ENCODE measurements at places on chromosomes 11 and 22. TPM values are rescaled to one million over a fixed set of nuclear protein-coding genes. Genes with fewer than 3 reads are reported as not detected.
A peak's percentile ranks its signal among the peaks of the same experiment; 100 is the strongest.

Gene BTG4
- polyA plus RNA-seq: not detected

Gene OR4P4
- not detected for polyA plus RNA-seq

Gene ALDH3B1
- polyA plus RNA-seq: not detected

Gene MIOX
- not detected for polyA plus RNA-seq

GRCh38 chr11:10611979-10612862 lies 43.8 kb upstream of the LYVE1 start:
- no peak overlapping the region for H3K4me3 ChIP-seq
- DNase-seq: no peak
- no peaks in the 10 kb centered on the region for H3K36me3 ChIP-seq
- peaks cover 2% of the 10 kb centered on the region for H3K27me3 ChIP-seq
- no peak overlapping the region for H3K27ac ChIP-seq
- no peaks in the 10 kb centered on the region for H3K4me1 ChIP-seq

DNA sequence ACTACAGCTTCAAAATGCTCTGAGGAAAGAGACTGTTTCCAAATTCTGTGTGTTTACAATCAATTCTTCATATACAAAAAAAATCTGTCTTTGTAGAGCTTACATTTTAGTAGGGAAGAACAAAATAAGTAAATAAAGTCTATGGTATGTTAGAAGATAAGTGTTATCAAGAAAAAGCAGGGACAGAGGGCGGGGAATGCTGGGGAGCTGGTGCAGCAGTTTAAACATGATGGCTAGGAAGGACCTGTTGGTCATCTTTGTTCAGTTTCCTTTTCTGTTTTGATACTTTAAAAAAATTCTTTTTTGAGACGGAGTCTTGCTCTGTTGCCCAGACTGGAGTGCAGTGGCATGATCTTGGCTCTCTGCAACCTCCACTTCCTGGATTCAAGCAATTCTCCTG lies 16.1 kb downstream of the TMEM25 start:
- no peak overlapping the region for H3K27ac ChIP-seq
- H3K36me3 ChIP-seq: no peaks in the 10 kb centered on the region
- H3K4me3 ChIP-seq: no peak overlapping the region
- H3K27me3 ChIP-seq: no peaks in the 10 kb centered on the region
- DNase-seq: no peak

GRCh38 chr11:26187639-26188038 lies 144.3 kb upstream of the ANO3 start:
- H3K27ac ChIP-seq: no peak overlapping the region
- no peak for DNase-seq
- no peak overlapping the region for H3K4me3 ChIP-seq
- no peaks in the 10 kb centered on the region for H3K36me3 ChIP-seq
- no peaks in the 10 kb centered on the region for H3K4me1 ChIP-seq

DNA sequence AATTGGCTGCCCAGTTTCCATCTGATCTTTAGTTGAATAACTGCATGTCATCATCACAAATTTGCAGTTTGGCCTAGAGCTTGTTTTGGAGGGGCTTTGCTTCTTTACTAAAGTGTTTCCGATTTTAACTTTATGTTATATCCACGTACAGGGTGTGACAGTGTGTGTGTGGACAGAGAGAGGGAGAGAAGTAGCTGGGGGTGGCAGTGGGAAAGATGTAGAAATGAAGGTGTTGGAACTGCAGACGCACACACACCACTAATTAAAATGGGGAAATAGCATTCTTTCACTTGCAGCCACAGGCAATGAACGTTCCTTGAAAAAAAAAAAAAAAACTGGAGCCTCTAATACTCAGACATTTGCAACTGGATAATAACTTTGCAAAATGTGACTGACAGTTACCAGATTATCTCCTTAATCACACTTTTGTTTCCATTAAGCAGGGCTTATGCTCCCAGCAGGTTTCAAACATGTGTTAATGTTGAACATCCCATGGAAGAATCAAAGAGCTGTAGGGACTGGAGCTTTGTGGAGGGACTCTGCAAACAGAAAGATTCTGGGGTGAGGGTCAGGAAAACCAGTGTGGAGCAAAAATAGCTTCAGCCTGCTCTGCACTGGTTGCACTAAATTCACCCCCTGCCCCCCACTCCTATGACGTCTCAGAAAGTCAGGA lies 238.1 kb upstream of the TENM4 start:
- no peaks in the 10 kb centered on the region for H3K27me3 ChIP-seq
- no peak overlapping the region for H3K27ac ChIP-seq
- no peaks in the 10 kb centered on the region for H3K4me1 ChIP-seq
- no peaks in the 10 kb centered on the region for H3K36me3 ChIP-seq

DNA sequence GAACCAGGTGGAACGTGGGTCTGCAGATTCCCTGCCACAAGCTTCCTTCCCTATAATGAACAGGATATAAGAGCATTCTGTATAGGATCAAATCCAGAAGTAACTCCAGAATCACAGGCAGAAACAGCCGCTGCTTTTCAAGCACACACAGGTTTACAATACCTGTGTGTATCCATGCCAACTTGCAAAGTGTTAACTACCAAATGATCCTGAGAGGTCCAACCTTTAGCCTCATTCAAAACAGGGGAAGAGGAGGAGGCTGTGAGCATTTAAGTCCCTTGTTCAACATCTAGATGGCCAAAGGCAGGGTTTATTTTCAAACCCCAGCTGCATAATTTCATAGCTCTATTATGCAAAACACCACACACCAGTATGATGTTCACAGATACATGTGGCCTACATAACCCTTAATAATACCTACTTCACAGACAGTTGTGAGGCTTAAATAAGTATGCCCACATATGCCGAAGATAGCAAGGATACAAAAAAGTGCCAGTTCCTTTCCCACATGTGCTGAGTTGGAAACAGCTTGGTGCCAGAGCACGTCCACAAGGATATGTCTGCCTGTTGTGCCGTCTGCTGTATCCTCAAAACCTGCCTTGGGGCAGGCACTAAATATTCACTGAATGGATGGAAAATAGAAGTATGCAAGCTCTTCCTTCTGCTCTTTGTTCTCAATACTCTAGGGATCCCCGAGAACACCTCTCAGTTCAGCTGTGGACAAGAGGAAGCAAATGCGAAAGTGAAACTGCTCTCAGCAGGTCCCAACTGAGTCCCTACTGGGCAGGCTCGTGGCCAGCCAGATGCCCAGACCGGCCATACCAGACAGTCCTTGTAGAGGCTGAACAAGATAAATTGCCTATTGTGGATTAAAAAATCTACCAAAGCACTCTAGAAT lies 66.8 kb downstream of the LARGE1 start:
- H3K36me3 ChIP-seq: no peaks in the 10 kb centered on the region
- peak overlapping the region; percentile 31 for H3K4me3 ChIP-seq
- H3K27me3 ChIP-seq: no peaks in the 10 kb centered on the region

Measured in GM12878 (cell line).